ENCODE measurements at places on chromosomes 2 and 18.

GRCh38 chr18:65082907-65083306, 667.9 kb upstream of the CDH7 start:
- no peak for DNase-seq

- no peak for DNase-seq
Observed at GRCh38 chr2:118056165-118056534, 32.1 kb upstream of the INSIG2 start.

DNA sequence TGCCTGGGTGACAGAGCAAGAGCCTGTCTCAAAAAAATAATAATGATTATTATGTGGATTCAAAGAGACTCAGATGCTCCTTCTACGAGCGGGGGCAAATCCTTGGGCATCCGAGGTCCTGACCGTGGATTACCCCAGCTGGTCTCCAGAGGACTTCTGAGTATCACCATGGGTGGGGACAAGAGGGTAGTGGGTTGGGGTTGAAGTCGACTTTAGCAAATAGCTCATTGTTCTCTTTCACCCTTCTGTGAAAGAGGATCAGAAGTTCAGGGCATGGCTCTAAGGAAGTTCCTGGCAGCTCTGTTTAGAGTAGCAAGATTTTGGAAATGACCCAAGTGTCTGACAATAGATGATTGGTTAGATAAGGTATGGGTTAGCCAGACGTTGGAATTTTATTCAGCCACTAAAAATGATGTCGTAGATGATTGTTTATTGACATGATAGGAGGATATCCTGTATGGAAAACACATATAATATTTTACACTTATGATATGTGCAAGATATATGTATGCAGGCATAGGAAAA, 59.0 kb upstream of the SPRED2 start:
- DNase-seq, result no peak

DNA sequence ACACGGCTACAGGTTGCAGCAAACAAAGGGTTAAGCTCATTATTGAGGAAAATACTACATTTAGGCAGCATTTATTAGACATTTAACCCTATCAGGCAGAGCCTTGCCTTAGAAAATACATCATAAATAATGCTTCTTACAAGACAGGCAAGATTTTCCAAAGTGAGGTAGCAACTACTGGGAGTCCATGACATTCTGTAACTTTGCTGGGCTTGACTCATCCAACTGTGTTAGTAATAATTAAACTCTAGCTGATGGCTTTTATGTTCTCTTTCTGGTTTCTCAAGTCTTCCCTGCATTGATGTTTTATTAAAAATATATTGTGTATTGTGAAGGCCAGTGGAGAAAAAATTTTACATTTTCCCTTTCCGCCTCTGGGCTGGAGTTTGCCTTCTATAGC, 291.3 kb downstream of the AFF3 start:
- no peak for DNase-seq

Measured in stimulated activated CD4-positive, alpha-beta T cell treated with anti-CD3 and anti-CD28 coated beads, TNF-alpha, amount 100 ng/mL, for 1 hour (primary cell).